ENCODE measurements at places on chromosomes 6 and 20.

DNA sequence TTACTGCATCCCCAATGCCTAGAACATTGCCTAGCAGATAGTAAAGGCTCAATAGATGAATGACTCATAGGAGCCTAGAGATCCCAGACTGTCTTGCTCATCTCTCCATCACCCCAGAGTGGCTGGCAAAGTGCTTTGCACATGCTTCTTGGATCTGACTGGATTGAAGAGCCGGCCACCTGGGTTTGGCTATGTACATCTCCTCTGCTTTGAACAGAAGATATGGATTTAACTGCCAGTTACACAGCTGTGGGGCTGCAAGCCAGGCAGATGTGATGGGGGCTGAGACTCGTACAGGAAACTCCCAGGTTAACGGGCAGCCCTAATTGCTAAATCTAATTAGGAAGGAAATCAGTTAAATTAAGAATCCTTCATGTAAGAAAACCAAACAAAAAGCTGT lies 28.6 kb downstream of the MYLIP start:
- no peak for DNase-seq

- no peak for DNase-seq
Measured at GRCh38 chr6:18510644-18511033, 123.5 kb downstream of the RNF144B start.

DNA sequence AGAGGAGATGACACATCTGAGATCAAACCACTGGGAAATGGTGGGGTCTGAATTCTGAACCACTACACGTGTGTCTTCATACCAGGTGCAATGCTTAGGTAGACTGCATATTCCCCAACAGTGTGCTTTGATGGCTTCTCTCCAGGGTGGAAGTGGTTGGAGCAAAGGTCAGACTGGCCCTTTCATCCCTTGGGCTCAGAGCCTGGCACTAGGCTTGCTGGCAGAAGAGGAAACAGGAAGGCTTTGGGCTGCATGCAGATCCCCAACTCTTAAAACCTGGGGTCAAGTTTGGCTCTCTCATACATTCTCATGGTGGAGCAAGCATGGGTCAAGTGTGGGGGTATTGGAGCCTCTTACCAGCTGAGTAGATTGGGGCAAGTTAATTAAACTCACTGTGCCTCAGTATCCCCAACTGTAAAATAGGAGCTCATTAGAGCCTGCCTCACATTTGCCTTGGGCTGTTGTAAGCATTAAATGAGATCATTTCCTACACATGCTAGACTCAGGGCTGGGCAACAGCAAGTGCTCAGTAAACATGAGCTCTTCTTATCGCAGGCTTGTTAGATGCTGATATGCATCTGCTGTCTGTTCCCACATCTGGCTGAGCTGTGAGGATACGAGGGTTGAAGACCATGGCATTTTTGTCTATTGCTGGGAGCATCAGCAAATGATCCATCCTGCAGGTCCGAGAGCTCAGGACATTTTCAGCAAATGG lies 51.6 kb upstream of the FAM83D start:
- no peak for DNase-seq

GRCh38 chr6:107976155-107976783 lies 18.3 kb upstream of the SEC63 start:
- no peak for DNase-seq

GRCh38 chr20:53570446-53571276 lies 23.0 kb downstream of the ZNF217 start:
- DNase-seq = no peak

- DNase-seq = no peak
Measured at GRCh38 chr6:137175157-137175867, 1.9 kb upstream of the IL22RA2 start.

DNA sequence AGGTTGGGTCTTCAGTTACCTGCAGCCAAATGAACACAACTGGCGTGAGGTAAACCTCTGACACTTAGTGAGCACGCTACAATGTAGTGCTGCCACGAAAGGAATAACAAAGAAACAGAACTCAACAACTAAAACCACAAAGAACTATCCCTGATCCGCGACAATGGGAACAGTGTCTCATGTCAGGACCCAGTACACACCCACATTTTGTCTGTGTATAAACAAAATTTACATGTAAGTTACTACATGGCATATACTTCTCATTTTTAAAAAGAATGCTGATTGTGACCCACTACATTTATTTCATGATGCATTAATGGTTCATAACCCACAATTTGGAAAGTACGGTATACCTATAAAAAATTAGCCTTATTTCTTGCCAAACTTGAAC lies 14.1 kb downstream of the FKBP1A start:
- DNase-seq = no peak

DNA sequence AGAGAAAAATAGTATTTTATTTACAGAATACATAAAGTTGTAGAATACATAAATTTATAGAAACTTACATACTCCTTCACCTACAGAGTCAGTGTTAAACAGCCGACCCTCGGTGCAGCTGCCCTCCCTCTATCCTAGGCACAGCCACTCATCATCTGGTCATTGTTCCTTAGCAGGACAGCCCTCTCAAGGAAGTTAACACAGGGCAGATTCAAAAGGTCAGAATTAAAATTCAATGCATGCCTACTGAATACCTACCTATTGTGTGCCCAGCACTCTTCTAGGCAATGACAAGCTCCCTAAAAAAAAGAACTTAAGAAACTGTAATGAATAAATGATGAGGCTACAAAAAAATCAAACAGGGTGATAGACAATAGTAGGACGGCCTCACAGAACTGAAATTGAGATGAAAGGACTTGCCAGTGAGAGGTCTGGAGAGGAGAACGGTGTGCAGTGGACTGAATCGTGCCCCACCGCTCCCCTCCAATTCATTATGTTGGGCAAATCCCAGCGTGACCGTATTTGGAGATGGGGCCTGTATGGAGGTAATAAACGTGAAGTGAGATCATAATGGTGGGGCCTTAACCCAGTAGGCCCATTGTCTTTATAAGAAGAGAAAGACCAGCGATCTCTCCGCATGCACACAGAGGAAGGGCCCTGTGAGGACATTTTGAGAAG lies 326.0 kb downstream of the PACRG start:
- no peak for DNase-seq

DNA sequence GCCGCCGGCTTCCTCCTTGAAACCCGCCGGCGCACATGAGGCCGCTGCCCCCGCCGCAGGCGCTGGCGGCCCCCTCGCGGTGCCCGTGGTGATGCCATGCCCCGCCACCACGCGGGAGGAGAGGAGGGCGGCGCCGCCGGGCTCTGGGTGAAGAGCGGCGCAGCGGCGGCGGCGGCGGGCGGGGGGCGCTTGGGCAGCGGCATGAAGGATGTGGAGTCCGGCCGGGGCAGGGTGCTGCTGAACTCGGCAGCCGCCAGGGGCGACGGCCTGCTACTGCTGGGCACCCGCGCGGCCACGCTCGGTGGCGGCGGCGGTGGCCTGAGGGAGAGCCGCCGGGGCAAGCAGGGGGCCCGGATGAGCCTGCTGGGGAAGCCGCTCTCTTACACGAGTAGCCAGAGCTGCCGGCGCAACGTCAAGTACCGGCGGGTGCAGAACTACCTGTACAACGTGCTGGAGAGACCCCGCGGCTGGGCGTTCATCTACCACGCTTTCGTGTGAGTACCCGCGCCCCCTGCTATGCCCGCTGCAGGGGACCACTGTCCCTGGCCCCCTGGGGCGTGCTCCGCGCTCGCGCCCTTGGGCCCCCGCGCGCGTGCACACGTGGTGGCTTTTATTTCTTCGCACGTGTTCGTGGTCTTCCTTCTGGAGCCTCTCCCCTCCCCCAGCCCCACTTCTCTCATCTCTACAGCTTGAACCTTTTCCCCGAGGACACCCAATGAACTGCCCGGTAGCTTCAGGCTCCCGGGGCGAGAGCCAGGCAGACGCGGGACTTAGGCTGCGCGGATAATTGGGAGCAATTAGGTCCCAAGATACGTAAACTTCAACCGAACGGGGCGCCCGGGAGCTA lies 453 bp downstream of the KCNQ5 start:
- DNase-seq = peak; percentile 63

DNA sequence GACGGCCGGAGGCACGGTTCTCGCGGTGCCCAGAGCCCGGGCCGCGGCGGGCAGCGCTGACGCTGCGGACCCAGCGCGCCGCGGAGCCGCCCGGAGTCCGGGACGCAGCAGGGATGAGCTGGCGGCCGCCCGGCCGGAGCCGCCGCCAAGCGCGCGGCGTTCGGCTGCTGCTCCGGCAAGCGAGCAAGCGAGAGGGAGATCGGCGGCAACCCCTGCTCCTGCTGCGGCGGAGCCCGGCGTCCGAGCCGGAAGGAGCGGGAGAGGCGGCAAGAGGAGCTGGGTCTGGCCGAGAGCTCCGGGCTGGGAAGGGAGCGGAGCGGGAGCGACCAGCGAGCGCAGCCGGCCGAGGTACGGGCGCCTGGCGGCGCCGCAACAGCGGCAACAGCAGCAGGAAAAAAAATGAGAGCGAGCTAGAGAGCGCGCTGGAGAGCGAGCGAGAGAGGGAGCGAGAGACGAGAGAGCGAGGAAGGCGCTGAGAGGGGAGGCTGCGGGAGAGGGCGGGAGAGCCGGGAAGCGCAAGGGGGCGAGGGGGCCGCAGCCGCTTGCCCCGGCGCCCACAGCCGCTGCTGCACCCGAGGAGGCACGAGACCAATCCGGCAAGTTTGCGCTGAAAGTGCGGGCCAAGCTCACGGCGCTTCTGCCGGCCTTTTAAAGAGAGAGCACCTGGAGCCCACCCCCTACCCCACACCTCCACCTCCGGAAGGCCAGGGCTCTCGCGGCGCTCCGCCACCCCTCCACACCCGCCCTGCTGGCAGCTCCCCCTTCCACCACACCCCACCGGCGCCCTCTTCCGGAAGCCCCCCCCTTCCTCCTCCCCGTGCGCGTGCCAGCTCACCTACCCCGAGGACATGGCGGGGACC lies 496 bp downstream of the GRM4 start:
- no peak for DNase-seq

GRCh38 chr20:63161176-63161651 lies 54.7 kb downstream of the YTHDF1 start:
- no peak for DNase-seq

GRCh38 chr6:47129129-47129528 lies 87.0 kb upstream of the ADGRF1 start:
- DNase-seq = no peak

GRCh38 chr20:44198872-44199271 lies 11.7 kb downstream of the OSER1 start:
- no peak for DNase-seq

DNA sequence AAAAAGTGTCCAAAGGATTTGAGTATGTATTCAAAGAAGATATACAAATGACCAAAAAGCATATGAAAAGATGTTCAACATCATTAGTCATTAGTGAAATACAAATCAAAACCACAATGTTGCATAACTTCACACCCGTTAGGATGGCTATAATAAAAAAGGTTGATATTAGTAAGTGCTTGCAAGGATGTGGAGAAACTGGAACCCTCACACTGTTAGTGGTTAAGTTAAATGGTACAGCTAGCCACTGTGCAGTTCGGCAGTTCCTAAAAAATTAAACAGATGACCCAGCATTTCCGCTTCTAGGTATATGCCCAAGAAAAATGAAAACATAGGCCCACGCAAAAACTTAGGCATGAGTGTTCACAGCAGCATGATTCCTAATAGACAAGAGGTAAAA lies 38.6 kb downstream of the IBTK start:
- DNase-seq = no peak

DNA sequence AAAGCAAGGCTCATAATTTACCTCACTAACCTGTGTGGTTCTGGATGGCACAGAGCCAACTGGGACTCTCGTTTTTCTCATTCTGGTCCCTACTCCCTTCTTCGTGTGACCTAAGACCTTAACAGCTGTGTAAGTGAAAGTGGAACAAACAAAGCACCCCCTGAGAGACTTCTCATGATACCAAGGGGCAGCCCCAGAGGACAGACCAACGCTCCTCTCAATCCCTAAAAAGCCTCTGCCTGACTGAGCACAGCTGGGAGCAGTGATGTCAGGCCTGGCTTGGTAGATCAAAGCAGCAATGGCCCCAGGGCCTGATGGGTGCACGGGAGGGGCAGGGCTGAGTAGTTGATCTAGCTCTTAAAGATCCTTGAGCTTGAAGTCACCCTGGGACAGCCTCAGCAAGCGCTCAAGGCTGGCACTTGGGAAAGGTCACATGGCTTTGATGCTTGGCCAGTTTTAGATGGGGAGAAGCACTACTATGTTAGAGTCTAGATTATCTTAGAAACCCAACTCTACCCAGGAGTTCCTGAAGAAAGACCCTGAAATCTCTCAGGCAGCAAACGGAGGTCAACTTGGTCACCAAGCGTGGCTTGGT lies 16.2 kb upstream of the TGM2 start:
- no peak for DNase-seq

All from KG1 (cell line).